ENCODE measurements at places on chromosomes 3 and 15.

DNA sequence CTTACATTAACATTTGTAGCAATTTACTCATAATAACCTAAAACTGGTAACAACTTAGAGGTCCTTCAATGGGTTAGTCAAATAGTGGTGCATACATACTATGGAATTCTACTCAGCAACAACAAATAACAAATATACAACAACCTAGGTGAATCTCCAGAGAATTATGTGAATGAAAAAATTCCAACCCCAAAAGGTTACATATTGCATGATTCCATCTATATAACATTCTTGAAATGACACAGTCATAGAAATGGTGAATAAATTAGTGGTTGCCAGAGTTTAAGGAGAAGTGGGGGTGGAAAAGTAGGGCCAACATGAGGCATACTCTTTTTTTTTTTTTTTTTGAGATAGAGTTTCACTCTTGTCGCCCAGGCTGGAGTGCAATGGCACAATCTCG is 12.7 kb upstream of the SNTN start:
- DNase-seq: no peak

DNA sequence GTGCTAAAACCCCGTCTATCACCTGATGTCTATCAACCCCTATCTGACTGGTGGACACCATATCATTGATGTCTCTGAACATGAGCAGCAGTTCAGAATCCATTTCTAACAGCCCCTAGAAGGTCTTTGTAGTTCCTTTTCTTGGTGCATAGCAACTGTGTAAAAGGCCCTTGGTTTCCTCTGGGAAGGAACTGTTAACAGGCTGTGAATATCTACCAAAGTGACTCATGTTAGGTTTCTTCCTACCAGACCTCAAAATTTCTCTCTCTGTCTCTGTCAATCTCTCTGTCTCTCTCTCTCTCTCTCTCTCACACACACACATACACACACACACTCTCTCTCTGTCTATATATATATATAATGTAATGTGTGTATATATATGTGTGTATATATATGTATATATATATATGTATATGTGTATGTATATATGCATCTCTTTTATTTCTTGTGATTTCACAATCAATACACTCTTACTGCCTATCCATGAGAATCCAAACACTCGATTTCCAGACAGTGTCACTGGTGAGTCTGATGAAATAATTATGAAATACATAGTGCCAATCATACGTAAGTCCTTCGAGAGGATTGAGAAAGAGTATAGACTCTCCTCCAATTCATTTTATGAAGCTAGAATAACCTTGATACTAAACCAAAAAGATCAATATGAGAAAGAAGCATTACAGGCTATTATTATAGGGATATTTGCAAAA is 335.9 kb upstream of the SLCO3A1 start:
- no peak for DNase-seq

- DNase-seq: no peak
Measured at GRCh38 chr15:85354461-85354860, 25.9 kb upstream of the AKAP13 start.

DNA sequence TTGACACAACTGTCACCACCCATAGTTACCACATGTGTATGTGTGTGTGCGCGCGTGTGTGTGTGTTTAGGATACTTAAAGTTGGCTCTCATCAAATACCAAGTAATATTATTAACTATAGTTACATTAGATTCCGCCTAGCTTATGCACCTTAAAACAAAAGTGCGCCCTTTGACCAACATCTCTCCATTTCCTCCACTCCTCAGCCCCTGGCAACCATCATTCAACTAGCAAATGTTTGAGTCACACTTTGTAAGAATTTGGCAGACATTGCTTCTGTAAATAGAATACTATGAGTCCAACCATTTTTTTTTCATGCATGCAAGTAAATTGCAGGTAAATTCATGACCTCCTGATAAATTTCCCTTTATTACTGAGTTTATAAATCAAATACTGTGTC is 169.3 kb downstream of the GBE1 start:
- DNase-seq: no peak

DNA sequence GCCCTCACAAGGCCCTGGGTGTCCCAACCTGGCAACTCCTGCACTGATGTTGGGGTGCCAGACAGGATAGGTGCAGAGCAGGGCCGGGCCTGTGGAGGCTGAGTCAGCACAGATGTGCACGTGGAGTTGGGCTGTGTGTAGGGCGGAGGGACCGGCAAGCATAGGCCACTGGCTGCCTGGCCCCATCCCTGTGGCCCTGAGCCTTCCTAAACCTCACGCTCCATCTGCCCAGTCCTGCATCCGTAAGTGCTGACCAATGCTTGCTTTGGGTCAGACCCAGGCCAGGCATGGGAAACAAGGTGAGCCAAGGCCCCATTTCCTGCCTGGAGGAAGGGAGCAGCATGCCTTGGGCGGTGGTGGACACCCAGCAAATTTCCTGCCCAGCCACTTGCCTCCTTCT is 5.8 kb upstream of the IQSEC1 start:
- DNase-seq: no peak

- no peak for DNase-seq
Measured at GRCh38 chr3:47362701-47363100, 18.1 kb upstream of the PTPN23 start.

DNA sequence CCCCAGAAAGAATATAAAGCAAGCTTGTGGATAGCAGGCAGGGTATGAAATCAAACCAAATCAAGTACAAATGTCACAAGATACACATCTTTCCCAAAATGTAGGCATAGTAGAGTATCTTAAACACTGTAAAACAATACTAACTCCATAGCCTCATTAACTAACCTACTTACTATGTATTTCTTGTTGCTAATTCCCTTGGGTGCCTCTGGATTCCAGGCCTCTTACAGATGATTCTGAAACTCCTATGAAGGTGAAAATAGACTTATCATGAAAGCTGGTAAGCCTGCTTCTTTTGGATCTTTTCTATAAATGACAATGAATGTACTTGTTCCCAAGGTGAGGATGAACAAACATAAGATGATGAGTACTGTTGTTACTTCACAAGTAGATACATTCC is 93.8 kb downstream of the FRMD5 start:
- no peak for DNase-seq
